ENCODE measurements at places on chromosomes 5 and 9.

DNA sequence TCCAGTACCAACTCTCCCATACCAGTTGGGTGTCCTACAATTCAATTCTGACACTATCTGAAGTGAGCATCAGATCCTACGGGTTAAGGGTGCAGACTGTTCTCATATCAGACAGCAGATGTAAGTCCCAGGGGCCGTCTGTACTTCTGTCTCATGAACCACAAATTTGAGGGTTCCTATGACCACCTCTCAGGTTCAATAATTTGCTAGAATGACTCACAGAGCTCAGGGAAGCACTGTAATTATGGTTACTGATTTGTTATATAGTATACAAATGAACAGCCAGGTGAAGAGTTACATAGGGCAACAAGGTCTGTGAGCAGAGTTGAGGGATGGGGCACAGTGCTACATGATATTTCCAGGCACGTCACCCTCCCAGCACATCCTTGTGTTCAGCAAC is 499.1 kb downstream of the DMAC1 start:
- DNase-seq, result no peak

DNA sequence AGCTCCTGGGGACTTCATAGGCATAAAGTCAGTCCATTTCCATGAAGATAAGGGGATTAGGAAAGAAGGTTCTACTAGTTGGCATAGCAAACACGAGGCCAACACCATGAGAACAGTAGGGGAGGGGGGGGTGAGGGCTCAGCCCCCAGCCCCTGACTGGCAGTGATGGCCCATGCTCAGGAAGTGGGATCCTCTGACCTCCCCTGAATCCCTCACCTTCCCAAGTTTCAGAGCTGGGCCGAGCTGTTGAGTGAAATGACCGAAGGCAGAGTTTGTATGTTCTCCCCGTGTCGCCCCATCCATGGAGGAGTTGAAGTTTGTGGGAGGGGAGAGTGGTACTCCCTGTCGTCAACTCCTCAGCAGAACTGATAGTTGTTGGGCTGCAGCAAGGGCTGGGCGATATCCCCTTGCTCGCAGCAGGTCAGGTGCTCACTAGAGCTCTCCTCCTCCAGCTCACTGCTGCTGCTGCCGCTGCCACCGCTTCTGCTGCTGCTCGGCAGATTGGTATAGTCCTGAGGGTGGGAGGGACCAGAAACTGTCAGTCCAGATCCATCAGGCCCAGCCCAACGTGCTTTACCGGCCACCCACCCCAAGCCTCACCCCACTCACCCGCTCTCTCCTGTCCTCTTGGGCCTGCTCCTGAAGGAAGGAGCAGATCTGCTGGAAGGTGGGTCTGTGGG is 32.5 kb downstream of the CSF1R start:
- DNase-seq, result no peak

DNA sequence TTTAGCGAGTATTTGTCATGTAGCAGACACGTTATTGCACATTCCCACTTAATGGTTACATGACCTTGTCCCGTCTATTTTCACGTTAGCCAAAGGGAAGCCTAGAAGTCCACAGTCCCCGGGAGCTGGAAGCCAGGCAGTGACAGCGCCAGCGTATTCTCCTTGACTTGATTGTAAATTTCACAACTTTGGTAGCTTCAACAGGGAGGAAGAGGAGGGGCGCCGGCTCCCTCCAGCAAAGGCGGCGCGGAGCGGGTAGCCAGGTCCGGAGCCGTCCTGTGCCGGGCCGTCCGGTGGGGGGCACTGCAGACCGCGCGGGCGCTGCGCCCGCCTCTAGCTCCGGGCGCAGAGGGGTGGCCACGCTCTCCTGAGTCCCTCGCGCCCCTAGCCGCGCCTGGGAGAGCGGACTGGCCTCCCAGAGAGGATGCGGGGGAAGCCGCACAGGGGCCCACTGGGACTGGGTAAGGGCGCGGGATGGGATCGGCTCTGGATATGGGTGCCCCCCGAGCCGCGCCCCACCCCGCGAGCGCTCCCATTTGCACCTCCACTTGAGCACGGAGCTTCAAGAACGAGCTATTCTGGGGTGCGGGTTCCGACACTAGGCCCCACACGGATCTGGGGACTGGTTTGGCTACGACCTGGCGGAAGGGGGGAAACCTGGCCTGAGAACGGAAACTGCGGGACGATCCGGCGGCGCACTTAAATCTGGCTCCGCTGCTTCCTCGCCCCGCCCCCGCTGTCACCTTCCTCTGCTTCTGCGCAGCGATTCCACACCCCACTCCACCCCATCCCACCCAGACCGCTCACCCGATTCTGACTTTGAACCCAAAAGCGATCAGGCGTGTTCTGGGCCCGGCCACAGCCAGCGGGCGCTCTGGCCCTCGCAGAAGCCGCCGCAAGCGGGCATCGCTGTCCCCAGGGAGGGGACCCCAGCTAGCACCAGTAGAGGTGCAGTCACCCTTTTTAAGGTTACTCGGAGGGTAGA is 23.8 kb downstream of the KLF4 start:
- peak; percentile 58 for DNase-seq

DNA sequence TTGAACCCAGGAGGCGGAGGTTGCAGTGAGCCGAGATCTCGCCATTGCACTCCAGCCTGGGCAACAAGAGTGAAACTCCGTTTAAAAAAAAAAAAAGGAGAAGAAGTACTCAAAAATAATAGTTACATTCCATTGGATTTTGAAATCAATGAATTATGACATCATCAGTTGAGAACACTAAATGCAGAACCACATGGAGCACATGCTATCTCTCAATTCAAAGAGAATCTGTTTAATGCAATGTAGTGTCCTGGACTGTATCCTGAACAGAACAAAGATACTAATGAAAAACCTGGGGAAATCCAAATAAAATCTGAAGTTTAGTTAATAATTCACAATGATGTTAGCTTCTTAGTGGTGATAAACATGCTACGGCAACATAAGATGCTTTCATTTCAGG is 20.3 kb downstream of the CDC14B start:
- no peak for DNase-seq
